ENCODE measurements at places on chromosomes 7 and 10. TPM values are rescaled to one million over a fixed set of nuclear protein-coding genes. Genes with fewer than 3 reads are reported as not detected.

Gene IRF5
- total RNA-seq: 0.18 TPM

Gene ZNF853
- total RNA-seq: 0.79 TPM

Gene INHBA
- 2.4 TPM for total RNA-seq

DNA sequence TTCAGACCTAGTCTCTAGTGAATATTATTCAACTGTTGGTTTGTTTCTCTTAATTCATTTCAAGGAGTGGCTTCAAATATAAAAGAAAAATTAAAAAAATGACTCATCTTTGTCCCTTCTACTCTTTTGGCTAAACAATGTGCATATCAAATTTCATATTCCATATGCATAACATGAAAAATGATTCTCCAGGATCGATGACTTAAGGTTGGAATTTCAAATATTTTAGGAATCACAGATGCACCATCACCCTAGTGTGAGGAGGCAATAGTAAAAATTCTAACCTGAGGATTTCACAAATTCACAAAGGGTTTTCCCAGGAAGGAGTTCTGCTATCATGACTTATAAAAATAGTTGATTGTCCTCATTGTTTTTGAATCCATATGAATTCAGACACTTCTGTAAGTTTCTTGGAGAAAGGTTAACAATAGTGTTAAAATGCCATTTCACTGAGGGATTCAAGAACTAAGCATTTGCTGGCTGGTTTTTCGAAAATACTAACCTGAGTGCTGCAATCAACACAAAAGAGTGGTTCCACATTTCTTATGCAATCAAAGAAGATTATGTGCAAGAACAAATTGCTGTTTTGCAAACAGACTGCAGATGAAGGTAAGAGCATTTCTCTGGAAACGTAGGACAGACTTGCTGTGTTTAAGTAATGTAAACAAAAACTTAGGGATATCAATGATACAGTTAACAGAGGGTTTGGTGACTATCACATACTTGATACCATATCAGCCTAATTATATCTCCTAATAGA, 547.5 kb upstream of the LRRTM3 start:
- DNase-seq: no peak

GRCh38 chr10:18449611-18450026, 201.8 kb downstream of the NSUN6 start:
- no peak for DNase-seq

DNA sequence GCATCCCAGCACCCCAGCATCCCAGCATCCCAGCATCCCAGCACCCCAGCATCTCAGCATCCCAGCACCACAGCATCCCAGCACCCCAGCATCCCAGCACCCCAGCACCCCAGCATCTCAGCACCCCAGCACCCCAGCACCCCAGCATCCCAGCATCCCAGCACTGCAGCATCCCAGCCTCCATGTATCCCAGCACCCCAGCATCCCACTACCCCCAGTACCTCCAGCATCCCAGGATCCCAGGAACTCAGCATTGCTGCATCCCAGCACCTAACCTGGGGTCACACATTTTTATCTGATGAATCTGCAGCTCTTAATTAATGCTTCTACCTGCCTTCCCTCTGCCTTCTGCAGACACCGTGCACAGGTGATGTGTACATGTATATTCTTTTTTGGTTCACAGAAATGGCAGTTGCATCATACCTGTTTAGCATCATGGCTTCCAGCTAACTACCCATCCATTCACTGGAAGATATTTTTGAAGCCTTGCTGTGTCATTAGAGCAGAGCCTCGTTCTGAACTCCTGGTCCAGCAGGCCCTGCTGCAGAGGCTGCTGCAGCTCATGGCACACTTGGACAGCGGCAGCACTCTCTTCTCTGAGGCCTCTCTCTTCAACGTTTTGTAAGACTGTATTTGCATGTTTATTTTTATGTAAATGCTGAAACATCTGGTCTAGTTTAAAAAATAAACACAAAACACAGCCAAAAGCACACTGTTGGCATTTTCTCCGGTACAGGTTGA, 4.6 kb upstream of the CFAP46 start:
- no peak for DNase-seq
